Non-pigmented ciliary epithelial cell (primary cell): ENCODE measurements at places on chromosomes 4 and X.

DNA sequence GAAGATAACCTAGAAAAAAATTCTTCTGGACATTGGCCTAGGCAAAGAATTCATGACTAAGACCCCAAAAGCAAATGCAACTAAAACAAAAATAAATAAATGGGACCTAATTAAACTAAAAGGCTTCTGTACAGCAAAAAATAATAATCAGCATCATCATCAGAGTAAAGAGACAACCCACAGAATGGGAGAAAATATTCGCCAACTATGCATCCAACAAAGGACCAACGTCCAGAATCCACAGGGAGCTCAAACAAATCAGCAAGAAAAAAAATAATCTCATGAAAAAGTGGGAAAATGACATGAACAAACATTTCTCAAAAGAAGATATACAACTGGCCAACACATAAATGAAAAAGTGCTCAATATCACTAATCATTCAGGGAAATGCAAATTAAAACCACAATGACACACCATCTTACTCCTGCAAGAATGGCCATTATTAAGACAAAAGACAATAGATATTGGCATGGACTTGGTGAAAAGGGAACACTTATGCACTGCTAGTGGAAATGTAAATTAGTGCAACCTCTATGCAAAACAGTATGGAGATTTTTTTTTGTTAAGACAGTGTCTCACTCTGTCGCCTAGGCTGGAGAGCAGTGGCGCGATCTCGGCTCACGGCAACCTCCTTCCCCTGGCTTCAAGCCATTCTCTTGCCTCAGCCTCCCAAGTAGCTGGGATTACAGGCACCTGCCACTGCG is 29.9 kb downstream of the ELF2 start:
- no peak for DNase-seq

GRCh38 chr4:107017443-107018343 is 18.4 kb downstream of the DKK2 start:
- DNase-seq, result no peak

GRCh38 chr4:24646798-24647460 is 62.6 kb upstream of the DHX15 start:
- DNase-seq, result no peak

GRCh38 chrX:15497865-15498264 is 2.7 kb upstream of the BMX start:
- DNase-seq, result no peak

DNA sequence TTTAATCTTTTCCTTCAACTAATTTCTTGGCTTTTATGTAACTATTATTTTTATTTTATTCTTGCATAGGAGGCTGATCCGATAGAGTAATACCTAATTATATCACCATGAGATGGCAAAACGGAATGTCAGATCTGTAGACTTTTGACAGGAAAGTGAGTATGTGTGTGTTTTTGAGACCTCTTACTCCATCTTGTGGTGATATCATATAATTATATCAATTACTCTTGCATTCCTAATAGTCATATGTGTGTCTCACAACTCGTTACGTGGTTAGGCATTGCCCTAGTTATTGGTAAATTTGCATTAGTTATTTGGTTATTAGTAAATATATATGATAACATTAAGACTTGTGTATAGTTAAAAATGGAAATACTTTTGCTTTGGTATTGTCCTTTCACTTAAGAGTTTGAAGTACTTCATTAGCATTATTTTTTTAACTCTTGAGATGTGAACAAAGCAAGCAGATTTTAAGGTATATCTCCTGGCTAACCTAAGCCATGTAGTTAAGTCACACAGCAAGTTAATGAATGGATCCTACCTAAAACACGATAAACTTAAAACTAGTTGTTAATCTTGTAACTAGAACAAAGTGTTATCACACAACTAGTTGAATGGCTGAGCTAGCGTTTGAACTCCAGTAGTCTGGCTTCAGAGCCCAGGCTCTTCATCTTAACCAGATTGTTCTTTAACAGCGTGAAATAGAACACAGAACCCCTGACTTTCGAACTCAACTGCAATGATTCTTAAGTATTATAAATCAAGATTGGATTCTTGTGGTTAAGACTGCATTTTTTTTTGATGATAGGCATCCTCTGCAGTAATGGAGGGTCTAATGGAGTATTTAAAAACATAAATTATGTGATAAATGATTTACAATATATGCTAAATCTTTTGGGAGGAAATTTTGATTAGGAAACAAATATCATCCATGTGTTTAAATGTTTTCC is 67.1 kb downstream of the PGRMC2 start:
- no peak for DNase-seq

DNA sequence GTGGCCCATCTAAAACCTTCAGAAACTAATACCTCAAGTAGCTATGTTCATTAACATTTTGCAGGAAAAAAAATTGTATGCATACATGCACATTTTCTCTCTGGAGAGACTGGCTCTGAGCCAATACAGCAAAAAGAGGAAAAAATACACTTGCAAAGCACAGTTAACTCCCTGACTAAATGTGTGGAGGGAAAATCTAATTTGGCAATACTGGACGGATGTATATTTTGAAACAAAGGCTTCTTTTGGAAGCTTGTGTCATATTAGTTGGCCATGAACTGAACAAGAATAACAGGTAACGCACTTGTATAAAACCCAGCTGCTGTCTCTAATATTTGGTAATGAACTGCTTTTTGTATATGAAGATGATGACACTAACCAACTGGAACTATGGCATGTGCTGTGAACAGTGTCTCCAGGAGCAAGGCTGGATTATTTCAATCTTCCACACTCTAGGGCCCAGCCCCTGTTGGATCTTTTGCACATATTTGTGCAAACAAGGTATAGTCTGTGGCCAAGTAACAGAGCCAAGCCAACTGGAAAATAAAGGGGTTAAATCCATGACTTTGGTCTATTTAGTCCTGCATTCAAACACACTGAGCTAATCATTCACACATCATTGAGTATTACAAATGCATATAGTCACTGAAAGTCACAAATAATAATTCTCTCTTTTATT is 67.9 kb upstream of the NRK start:
- no peak for DNase-seq

- DNase-seq, result no peak
Measured at GRCh38 chr4:182809417-182810102, 107.6 kb downstream of the DCTD start.
